ENCODE measurements at places on chromosomes 2 and 18.

GRCh38 chr2:26333293-26333692, 12.7 kb upstream of the SELENOI start:
- DNase-seq = no peak

- no peak for DNase-seq
Observed at GRCh38 chr2:200147371-200147770, 159.1 kb upstream of the SPATS2L start.

DNA sequence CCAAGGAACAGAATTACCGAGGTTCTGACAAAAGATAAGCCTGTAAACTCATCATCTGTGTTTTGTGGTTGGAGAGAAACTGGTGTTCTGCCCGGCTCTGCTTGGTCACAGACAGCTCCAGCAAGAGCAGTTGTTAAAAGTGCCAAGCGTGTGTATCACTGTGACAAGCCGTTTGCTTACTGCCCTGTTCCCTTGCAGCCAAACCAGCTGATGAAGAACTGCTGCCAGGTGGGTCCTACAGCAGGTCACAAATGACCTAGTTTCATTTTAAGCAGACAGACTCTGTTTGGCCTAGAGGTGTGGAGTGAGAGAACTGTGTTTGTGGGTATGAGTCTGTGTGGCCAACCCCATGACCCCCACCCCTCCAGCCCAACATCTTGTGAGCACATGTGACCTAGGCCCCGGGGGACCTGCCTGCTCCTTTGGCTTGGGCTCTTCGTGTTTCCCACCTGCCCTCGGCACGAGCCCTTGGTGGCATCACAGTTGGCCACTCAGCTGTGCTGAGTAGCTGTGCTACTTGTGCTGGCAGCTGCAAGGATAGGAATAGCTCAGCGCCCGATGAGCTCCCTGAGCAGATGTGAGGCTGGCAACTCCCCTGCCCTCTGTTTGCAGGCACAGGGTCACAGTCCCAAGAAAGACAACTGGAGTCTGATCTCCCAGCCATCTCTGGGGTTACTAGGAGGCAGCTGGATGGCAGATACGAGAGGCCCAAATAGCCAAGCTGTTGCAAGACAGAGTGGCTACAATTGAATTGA, 9.7 kb downstream of the OXER1 start:
- no peak for DNase-seq

GRCh38 chr18:28128659-28128980, 48.3 kb downstream of the CDH2 start:
- DNase-seq = no peak
